IMR-90 (cell line): ENCODE measurements at places on chromosomes 6 and 20.
A peak's percentile ranks its signal among the peaks of the same experiment; 100 is the strongest.

DNA sequence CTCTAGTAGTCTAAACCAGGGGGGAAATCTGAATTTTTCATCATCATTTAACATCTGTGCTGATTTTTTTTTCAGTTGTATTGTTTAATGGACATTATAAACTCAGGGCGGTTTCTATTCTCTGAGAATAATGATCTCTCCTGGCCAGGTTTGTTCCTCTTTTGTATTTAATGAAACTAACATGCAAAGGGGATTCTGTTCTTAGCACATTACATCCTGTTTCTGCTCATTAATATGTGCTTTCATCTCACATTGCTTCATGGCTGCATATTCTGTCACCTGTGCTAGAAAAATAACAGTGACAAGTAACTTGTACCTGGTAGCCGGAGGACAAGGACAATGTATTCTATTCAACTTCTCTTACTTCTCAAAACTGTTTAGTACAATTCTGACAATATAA lies 806 bp downstream of the HLA-DOB start:
- DNase-seq, result no peak

- no peak for DNase-seq
These were observed 2.3 kb downstream of the DTD1 start for GRCh38 chr20:18589941-18590674.

DNA sequence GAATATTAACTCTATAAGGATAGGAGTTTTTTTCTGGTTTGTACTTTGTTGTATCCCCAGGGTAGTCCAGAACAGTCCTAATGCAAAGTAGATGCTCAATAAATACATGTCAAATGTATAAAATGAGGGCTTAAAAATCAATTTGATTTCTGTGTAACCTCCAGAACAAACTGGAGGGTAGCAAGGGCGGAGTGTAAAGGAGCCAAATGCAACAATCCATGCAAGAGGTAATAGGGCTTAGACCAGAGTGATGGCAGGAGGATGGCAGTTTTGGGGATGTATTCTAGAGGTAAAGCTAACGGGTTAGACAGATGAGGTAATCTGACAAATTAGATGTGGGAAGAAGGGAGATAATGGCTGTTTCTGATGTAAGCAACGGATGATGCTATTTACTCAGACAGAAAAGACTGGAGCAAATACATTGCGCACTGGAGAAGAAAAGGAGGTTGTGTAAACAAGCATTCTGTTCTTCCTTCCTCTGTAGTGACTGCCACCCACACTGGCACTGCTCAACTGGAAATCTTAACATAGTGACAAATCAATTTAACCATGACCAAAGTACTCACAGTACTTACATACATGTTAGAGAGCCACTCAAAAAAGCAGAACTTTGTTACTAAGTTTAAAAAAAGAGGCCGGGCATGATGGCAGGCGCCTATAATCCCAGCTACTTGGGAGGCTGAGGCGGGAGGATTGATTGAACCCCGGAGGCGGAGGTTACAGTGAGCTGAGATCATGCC lies 2.0 kb downstream of the ZNF318 start:
- peak; percentile 2 for DNase-seq

DNA sequence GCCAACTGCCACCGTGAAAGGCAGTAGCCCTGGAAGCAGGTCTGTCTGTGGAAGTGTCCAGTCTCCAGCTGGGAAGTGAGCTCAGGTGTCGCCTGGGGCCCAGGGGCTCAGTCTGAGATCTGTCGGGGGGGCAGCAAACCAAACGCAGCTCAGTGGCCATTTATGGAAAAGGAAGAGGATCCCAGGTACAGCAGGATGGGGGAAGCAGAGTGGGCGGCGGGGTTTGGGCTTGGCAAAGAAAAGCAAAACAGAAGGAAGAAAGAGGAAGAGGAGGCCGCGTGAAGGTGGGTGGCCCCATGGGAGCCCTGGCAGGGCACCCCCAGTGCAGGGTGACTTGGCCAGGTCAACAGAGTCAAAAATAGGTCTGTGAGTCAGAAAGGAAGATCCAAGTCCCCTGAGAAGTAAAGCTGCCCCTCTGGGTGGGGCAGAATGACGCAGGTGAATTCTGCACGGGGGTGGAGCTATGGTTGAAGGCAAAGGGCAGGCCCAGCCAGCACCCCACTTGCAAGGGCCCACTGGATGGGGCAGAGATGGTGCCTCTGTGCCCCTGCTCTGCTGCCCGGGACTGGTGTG lies 5.3 kb downstream of the PXDC1 start:
- no peak for DNase-seq

DNA sequence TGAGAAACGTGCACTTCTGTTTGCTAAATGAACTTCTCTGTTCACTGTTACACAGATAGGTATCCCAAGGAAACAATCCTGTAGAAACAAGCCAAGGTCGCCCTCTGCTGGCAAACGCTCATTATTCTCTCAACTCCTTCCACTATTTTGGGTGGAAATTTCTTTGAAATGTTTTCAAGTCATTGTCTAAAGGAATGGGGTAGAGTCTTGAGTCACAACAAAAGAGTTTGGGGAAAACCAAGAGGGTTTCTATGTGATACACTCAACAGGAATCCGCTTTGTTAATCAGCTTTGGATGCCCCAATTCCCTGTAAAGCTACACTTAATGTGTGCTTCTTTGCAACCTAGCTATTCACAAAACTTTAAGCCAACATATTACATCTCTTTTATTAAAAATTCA lies 4.6 kb upstream of the RAE1 start:
- DNase-seq, result peak; percentile 70

- DNase-seq, result peak; percentile 93
These were observed 16.0 kb upstream of the PI16 start for GRCh38 chr6:36938536-36938935.

- DNase-seq, result no peak
These were observed 101.9 kb downstream of the QRSL1 start for GRCh38 chr6:106731144-106731842.

- DNase-seq, result peak; percentile 96
These were observed 6.3 kb upstream of the PARD6B start for GRCh38 chr20:50724851-50725723.

DNA sequence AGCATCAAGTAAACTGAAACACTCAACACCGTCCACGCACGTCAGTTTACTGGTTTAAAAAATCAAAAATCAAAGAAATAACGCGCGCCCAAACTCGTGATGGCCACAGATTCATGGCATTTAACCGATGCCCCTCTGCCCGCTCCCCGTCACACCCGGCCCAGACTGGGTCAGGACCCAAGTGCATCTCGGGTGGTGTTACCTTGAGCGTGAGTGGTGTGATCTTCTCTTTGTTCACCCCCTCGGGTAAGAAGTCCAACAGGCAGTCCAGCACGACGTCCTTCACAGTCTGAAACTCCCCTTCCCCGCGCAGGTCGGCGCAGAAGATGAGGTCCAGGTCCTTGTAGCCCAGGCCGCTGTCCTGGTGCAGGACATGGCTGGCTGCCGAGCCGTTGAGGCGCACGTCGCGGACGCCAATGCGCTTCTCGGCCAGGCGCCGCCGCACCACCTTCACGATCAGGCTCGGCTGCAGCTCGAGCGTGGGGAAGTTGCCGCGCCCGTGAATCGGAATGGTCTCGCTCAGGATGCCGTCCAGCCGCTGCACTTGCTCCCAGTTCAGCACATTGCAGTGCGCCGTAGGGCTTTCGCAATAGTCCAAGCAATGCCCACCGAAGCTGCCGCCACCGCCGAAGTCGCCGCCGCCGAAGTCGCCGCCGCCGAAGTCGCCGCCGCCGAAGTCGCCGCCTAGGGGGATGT lies 945 bp downstream of the TENT5A start:
- DNase-seq, result peak; percentile 38

GRCh38 chr6:89830170-89830809 lies 610 bp downstream of the CASP8AP2 start:
- DNase-seq, result no peak

GRCh38 chr6:95548188-95548786 lies 29.0 kb upstream of the MANEA start:
- DNase-seq, result no peak

GRCh38 chr20:881051-881782 lies 34.9 kb downstream of the ANGPT4 start:
- DNase-seq, result peak; percentile 31

DNA sequence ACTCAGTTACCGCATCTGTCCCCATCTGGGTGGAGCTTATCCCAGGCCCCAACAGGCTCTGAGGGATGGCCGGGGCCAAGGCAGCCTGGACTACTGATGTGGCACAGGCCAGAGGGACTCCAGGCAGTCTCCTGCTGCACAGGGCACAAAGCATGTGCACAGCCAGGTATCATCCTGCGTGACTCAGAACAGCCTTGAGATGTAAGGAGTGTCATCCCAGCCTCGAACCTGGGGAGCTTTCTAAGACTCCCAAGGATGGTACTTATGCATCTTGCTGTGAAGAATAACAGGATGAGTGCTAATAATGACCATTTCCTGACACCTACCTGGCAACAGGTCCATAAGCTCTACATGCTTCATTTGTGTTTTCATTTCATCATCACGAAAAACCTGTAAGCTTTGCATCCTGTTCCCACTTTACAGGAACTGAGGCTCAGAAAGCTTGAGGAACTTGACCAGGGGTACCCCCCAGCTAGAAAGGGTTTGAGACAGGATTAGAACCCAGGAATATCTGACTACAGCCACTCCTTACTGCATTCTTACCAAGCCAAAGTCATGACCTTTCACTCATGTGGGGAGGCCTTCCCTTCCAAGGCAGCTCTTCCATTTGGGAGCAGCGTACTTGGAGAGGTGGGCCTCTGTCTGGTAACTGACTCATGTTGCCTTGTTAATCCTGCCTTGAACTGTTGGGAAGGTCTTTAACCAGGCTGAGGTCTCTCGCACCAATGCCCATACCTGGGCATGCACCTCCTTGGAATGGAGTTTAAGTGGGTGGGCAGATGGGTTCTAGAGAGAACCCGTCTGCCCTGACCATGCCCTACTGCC lies 1.9 kb downstream of the TRIB3 start:
- no peak for DNase-seq

DNA sequence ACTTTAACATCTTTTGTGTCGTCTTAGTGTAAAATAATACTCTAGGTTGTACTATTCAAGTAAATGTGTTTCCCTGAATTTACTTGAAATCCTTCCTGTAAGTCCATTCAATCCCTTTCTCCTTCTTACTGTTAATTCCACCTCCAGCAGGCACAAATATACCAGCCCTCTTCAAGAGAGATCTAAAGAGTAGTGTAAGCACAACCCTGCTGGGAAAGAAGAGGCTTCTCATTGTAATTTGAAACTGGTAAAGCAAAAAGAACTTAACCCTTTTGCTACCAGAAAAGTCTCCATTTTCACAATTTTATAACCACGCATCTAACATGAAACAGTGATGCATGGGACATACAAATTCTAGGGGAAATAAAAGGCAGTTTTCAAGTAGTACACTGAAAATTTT lies at the start of gene BMP5:
Gene BMP5 (minus strand): TSS at position 191 of the 400 bp plus-strand sequence. CDS start 725 bp downstream, outside the sequence.
- no peak for DNase-seq

DNA sequence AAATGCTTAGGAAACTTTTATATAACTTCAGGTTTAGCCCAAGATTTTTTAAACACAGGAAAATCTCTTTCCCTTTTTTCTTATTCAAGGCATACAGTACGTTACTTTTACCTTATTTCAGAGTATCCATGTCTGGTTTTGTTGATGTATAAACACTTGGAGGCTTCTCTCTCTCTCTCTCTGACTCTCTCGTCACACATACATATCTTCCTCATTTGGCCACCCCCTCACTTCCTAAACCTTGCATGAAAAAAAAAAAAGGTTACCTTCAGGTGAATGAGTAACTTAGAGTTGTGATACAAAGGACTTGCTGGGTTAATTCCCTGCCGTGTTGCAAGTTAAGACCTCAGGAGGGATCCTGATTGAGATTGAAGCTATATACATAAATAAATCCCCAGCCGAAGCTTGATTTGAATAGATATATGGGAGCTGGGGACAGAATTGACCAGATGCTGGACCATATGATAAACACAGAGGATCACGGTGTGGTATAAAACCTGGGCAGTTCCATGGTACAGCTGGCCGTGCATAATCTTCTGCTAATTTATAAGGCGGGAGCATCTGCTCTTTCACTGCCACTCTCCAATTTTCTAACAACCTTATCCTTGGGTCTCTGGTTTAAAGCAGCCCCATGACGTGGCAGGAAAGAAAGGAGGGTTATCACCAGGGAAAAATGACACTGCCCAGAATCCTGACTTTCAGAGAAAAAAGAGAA lies 55.1 kb upstream of the IL20RA start:
- DNase-seq, result no peak

GRCh38 chr6:49524541-49524940 lies 24.8 kb downstream of the GLYATL3 start:
- no peak for DNase-seq

DNA sequence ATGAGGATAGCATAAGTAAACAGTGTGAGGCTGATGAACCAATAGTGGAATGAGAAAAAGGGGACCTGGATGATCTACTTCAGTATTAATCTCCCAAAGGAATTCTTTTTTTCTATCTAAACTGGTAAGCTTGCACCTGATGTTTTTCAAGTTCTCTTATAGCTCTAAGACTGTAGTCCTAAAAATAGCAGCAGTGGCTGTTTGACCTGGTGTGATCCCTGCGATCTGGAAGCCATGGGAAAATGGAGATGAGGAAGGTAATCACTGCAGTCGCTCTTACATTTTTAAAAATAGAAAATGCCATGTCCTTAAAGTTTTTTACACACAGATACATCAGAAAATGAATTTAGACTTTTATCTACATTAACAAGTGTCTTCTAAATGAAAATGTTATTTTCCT lies 926.4 kb upstream of the SLC35B3 start:
- no peak for DNase-seq

DNA sequence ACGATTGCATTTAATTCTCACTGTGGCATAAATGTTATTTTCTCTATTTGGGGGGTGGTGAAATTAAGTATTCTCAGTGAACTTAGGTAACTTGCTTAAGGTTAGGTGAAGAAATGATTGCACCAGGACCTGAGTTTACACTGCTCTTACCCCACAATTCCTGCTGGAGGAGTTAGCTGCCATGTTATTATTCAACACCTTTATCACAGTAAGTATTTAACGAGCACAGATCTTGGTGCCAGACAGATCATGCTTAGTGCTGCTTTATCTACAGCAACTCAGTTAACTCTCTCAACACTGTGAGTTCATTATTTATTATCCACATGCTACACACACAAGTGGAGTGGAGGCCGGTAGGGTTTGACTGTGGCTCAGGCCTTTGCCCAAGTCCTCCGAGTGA lies 249.7 kb downstream of the TMEM242 start:
- DNase-seq, result no peak

- DNase-seq, result peak; percentile 45
These were observed 56.9 kb upstream of the CD2AP start for GRCh38 chr6:47420394-47421371.

DNA sequence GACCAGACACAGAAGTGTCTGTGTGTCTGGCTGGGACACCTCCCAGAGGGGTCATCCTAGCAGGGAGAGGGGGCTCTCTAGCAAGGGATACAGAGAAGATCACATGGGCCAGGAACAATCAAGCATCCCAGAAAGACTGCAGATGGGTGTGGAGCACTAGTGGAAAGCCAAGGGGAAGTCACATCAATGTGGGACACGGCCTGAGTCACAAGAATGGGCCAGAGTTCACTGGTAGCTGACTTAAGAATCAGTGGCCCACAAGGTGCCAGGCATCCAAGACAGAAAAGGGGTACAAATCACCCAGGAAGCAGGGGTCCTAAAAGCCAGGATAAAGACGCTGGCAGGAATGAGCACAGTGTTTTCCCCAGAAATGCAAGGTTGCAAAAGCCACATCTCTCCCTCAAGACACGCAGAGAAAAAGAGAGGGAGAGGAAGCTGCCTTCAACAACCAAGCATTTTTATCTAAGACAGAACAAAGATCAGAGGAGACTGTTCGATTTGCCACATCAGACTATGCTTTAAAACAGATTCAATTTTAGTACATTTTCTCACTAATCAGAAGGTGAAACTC lies 113.6 kb upstream of the DST start:
- no peak for DNase-seq

GRCh38 chr6:21869085-21869771 lies 275.7 kb downstream of the SOX4 start:
- no peak for DNase-seq
